ENCODE measurements at places on chromosomes 7 and 10.

DNA sequence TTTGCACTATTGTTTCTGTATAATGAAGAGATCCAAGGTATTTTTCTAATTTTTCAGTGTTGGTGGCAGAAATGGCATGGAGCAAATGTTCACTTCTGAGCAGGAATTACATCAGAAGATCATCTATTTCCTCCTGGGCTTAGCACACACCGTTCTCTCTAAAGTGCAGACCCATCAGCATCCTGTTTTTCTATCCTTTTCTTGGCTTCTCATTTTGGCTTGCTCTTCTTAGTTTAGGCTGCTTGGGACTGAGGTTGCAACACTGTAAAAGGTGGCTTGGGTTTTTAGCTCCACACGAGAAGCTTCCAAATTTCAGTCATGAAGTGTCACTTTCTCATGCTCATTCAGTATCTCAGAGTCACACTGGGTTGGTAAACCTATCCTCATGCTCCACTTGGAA is 79.9 kb upstream of the SMIM30 start:
- DNase-seq, result no peak

GRCh38 chr7:108660465-108660864 is 90.8 kb downstream of the DNAJB9 start:
- no peak for DNase-seq

GRCh38 chr7:75879771-75880184 is 944 bp downstream of the RHBDD2 start:
- DNase-seq, result no peak

GRCh38 chr7:6164491-6164890 is 107.9 kb downstream of the CYTH3 start:
- DNase-seq, result peak; percentile 68
